Activated CD8-positive, alpha-beta T cell treated with anti-CD3 and anti-CD28 coated beads, Interleukin-2, amount 10 ng/mL, durations not matched to agents 7 days and 5 days (primary cell): ENCODE measurements at places on chromosomes 12 and 14.

- DNase-seq, result no peak
Measured at GRCh38 chr14:24875203-24875838, 174.6 kb downstream of the STXBP6 start.

DNA sequence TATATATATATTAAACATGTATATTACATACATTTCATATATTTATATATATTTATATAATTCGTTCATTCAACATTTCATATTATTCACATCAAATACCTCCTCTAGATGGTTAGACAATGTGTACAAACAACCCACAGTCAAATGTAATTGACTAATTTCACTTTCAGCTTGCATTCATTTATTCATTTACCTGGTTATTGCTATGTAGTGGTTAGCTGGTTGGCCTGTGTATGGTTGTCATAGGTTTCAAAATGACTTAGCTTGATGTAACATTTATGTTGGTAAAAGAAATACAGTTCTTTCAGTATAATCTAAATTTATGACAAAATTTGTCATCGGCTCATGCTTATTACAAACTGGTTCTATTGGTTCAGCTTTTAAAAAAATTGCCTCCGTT is 389 bp downstream of the OR4K13 start:
- no peak for DNase-seq

DNA sequence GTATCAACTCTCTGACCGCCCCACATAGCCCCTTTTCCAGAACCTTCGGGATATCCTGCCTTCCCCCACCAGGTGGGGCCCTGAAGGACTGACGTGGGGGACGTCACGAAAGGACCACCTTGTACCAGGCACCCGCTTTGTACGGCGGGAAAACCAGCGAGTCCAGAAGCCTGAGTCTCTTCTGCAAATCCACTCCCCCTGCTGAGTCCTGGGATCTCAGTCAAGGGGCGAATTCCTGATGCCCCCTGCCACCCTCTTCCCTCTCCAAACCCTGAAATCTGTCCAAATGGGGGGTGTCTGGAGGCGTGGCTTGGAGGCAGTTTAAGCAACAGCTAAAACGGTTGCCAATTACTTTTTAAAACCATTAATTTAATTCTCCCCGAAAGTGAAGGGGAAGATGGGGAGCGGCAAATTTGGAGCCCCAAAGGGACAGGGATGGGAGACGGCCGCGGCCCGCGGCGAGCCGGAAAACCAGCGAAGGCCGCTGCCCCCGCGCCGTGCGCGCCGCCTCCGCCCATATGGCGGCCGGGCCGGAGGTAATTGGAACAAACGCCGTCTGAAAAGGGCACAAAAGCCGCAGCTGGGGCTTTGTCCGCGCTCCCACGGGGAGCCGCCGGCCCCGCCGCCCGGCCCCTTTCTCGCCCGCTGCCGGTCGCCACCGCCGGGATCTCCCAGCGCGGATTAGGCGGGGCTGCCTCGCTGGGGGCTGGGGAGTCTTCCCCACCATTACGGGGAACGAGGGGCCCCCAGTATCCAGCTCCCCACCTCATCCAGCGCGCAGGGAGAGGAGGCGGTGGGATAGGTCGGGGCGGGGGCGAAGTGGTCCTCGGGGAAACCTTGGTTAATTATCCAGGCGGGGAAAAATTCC is 6.6 kb downstream of the LHX5 start:
- no peak for DNase-seq

DNA sequence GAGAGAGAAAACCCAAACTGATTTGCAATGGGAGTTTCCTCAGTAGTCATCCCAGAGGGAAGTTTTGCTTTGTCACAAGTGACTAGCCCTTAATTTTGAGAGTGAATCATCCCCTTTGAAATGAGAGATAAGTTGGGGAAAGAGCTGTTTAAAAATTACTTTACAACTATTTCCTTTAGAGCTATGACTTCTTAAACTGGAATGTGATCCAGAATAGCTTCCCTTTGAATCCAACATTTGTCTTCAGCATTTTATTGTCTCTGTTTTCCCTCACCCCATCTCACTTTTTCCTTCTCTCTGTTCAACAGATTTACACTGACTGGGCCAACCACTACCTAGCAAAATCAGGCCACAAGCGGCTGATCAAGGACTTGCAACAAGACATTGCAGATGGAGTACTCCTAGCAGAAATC is 109.3 kb downstream of the NAV3 start:
- DNase-seq, result no peak

DNA sequence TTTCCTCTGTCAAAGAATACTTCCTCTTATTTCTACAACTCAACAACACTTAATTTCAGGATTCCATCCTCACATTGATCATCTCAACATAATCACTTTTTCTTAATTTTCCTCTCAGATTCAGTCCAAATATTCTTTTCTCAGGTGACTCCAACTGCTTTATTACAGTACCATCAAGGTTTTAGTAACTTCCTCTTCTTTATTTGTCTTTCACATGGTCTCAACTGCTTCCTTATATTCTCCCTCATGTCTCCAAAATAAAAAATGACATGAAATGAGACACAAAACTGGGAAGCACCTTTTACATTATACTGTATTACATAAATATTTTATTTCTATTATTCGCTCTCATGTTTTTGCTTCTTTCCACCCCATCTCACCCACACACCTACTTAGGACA is 55.5 kb downstream of the PPP2R5E start:
- no peak for DNase-seq
